Central memory CD4-positive, alpha-beta T cell (primary cell): ENCODE measurements at places on chromosomes 3 and 15.

- no peak for DNase-seq
These were observed 34.7 kb downstream of the ANXA2 start for GRCh38 chr15:60363087-60363549.

DNA sequence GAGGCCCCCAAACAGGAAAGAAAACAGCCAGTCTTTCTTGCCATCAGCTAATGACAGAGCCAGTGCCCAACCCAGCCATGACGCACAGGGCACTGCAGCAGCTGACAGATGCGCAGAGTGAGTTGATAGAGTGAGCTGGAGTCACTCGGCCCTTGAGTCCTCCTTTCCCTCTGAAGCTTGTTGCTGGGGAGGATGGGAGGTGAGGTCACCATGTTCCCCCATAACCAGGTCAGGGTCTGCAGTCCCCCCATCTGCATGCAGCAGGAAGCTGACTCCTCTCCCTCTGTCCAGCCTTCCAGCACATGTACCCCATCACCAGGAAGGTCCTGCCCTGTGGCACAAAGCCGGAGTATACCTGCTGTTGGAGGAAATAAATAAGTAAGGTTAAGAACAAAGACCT, 174.6 kb downstream of the ABHD5 start:
- no peak for DNase-seq

GRCh38 chr3:69739204-69740102, at the start of gene MITF:
Gene MITF (plus strand): TSS chr3:69739464. CDS start chr3:69739598, 134 bp downstream.
- no peak for DNase-seq

GRCh38 chr3:105459566-105460290, 93.0 kb downstream of the ALCAM start:
- DNase-seq, result no peak

DNA sequence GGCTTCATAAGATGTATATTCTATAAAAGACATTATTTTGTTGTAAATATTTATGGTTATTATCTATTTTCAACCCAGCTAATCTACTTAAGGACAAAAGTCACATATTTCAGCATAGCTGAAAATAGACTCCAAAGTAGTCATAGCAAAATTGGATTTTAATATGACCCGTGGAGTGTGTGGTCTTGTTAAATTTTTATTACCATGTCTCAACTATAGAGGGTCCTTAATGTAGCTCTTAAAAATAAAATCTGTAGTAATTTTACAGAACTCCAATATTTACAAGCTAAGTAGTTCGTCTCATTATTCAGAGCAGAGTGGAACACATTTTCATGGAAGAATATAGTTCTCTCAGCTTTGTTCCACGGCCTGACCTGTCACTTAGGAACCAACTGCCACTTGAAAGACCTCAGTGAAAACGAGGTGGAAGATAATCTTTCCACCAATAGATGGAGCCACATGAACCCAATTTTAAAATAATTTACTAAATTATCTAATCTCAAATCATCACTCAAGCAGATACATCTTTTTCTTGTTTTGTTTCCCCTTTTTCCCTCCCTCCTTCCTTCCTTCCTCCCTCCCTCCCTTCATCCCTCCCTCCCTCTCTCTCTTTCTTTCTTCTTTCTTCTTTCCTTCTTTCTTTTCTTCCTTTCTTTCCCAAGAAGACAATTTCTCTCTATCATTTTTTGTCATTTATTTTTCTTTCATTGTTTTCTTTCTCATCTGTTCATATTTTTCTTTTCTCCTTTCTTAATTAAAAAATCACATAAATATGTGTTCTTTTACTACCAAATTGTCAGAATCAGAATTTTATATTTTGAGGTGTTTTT, 97.2 kb downstream of the CLDN1 start:
- no peak for DNase-seq

GRCh38 chr3:87987952-87988351, 70.9 kb downstream of the CGGBP1 start:
- DNase-seq, result no peak
